ENCODE measurements at places on chromosomes 2 and 18.

DNA sequence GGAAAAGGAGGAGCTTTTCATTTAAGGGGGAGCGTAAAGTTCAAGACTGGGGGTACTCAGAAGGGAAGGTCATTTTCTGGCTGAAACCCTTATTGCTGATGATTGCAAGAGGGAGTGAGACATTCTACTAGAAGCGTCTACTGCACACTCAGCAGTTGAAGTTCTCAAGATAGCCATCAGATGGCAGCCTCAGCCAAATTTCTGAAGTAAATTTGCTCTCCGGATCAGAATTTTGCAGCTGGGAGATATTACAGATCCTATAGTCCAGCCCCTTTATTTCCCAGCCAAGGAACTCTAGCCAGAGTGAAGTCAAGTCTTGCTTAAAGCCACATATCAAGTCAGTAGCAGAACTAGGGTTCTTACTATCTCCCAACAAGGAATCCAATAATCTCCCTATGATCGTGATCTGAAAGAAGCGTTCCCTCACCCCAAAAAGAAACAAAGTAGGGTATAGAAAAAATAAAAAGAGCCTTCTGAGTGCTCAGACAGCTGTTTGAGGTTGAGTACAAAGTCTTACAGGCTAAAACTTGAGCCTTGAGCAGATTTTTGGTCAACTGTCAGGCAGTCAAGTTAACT is 24.0 kb downstream of the RAX start:
- DNase-seq = no peak

DNA sequence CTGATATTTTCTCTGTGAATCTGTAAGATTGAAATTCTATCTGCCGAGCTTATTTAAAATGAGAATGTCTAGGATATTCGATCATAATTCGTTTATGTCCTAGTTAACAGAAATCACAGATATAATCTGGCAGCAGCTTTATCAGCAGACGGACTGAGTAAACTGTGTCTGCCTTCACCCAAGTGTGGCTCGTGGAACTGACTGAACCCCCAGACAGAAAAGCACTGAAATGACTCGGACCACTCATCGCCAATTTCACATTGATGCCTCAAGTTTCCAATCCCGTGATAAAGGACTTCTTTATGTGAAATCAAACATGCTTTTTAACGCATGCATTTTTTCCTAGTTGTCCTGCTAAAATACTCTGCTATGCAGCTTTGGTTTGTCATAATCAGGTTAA is 15.9 kb downstream of the TNFRSF11A start:
- no peak for DNase-seq

DNA sequence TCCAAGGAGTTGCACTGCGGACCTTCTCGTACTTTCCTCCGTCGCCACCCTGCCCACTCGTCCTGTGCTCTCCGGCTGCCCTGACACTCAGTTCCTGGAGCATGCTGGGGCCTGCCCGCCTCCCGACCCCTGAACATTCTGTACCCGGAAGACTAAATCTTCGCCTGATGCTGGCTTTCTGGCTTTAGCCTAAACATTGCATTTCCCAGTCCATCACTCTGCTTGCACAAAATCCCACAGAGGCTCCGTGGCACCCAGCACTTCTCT is 550 bp upstream of the SFXN5 start:
- no peak for DNase-seq

- no peak for DNase-seq
These were observed 1.3 kb downstream of the NT5C1B start for GRCh38 chr2:18588049-18588448.

DNA sequence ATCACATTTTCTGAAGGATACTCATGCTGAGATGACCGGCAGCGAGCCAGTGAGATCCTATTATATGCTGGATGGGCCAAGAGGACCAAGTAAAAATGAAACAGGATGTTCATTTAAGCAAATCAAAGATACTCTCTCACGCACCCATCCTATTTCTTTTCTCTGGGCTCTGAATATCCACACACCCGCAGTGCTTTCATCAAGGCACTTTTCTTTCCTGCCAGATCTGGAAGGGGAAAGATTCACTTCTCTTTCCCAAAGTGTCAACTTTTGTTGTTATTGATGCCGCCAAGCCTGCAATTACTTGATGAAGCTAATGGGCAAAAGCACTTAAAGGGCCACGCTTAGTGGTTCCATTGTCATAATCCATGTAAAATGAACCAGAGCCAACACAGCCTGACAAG is 191.9 kb upstream of the CHAC2 start:
- no peak for DNase-seq

GRCh38 chr2:176613323-176613987 is 344.2 kb downstream of the MTX2 start:
- DNase-seq = no peak

- DNase-seq = no peak
These were observed 12.0 kb downstream of the ALPG start for GRCh38 chr2:232418466-232419244.

Data from central memory CD4-positive, alpha-beta T cell (primary cell).